NCI-H1930 (cell line): ENCODE measurements at places on chromosomes 7 and 10.

- no peak for DNase-seq
These were observed 2.3 kb upstream of the NRP1 start for GRCh38 chr10:33336582-33337325.

DNA sequence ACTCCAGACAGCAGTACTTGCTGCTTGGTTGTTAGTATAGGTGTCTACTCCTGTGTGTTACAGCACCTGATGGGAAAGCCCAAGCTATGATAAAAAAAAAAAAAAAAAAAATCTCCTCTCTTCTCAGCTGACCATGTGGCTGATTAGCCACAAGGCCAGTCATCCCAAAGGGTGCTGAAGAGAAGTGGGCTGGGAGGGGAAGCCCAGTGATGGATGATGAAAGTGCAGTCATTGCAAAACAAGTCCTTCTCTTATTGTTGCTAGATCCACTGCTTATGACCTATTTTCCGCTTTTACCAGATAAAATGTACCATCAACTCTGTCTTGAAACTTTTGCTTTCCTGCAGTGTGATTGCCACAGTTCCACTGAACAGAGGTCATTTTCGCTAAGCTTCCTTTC is 1092.5 kb upstream of the C7orf33 start:
- no peak for DNase-seq

- DNase-seq, result no peak
These were observed 177.5 kb downstream of the DNAJB6 start for GRCh38 chr7:157514306-157514705.

DNA sequence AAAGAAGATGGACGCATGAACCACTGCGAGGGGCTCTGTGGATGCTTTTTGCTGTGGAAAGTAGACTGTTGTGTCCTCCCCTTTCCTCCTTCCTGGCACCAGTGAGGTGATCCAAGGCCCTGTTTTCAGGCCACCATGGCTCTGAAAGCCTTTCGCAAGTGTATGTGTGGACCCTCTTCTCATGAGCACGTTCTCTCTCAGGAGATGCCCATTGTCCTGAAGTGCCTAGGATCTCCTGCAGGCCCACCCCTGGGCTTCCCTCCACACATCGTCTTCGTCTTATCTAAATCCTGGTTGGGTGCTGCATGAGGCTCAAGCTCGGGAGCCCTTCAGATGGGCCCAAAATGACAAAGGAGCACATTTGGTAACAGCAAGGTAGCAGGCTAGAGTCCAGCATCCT is 188.2 kb downstream of the PTPN20 start:
- DNase-seq, result no peak

DNA sequence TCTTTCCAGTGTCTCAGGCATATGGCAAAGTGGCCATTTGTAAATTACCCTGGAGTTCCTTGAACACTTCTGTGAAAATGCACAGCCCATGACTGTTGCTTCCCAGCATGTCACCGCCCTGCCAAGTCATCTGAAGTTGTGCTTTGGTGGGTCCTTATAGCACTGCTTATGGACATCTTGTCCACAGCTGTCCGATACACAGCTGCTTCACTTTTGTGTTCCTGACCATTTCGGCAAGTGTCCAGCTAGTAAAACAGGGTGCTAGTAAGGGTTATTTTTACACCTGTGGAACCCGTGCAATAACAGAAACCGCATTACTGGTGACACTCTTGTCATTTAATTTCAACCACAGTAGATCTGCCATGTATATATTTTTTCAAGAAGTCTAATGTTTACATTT is 29.7 kb downstream of the PIP4K2A start:
- no peak for DNase-seq

DNA sequence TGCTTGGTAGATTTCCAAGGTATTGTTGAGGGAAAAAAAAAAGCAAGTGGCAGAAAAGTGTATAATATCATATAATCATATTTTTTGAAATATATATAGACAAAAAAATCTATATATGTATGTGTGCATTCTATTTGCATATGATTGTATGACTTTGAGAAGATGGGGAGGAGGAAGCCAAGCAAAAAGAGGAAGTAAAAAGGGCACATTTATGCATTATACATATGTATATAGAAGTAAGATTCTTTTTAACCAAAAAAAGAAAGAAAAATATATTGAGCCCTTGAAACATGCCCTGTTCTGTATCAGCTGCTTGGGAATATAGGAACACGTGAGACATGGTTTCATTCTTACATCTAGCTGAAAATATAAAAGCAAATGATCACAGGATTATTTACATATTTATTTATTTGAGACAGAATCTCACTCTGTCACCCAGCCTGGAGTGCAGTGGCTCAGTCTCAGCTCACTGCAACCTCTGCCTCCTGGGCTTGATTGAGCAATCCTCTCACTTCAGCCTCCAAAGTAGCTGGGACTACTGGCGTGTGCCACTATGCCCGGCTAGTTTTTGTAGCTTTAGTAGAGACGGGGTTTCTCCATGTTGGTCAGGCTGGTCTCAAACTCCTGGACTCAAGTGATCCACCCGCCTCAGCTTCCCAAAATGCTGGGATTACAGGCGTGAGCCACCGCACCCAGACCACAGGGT is 18.0 kb upstream of the SLF2 start:
- DNase-seq, result no peak

- DNase-seq, result no peak
These were observed 192.1 kb upstream of the KLF14 start for GRCh38 chr7:130926001-130926691.

DNA sequence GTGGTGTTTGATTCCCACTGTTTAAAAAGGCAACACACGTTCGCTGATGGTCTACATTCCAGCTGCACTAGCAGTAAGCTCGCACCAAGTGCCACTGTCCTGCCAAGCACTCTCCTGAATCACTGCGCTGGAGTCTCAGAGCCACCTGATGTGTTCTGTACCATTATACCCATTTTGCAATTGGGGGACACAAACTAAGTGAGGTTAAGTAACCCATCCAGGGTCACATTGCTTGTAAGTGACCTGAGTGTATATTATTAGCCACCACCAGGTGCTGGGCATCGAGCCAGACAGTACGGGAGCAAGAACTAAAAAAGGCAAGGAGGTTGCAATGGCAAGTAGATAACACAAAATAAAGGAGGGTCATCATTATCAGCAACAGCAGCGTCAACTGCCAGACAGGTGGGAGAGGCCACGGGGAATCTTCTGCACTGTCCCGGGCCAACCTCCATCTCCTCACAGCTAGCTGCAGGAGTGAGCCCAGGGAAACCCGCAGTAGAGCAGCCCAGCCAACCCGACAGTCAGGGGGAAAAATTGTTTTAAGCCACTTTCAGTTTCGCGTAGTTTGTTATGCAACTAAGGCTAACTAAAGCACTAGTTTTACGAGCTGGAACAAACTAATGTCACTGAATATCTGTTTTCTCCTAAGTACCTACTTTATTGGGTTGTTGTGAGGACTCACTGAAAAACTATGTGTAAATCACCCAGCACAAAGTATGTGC is 712 bp upstream of the CPVL start:
- DNase-seq, result no peak
